Stimulated activated CD8-positive, alpha-beta memory T cell treated with anti-CD3 and anti-CD28 coated beads, Interleukin-2, amount 100 ng/mL, for 48 hours (primary cell): ENCODE measurements at places on chromosomes 2 and 18.

DNA sequence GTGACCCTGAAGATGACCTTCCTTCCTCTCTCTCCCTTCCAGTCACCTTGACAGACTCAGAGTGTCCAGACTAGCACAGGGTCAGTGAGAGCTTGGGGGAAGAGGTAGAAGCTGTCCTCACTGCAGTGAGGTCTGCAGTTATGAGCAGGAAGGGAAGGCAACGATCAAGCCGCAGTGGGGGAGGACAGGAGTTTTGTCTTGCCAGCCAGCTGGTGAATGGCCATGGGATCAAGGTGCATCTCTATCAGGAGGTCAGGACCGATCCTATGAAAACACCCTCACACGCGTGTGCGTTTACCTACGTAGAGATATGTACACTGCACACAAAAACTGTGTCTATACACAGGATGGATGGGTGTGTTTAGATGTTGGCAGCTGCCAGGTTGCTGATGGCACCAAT lies 83.2 kb downstream of the THNSL2 start:
- no peak for DNase-seq

- DNase-seq = no peak
Observed at GRCh38 chr2:9708683-9709538, 78.1 kb upstream of the YWHAQ start.

DNA sequence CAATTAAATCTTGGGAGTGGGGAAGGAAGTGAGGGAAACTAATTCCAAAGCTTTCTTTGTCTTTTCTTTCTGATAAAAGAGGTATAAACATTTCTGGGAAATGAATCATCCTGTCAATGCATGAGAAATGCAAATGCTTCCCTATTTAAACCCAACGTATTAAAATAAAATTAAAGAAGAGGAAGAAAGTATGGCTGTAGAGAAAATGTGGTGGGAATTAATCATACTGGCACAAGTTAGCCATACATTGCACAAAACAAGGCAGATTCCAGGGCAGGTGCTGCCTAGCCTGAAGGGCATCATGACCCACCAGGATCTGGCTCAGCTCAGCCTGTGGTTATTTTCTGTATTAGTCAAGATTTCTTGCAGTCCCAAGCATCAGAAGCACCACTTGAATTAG lies 338.0 kb downstream of the NYAP2 start:
- DNase-seq = no peak

GRCh38 chr18:48228301-48228715 lies 180.9 kb downstream of the ZBTB7C start:
- no peak for DNase-seq

DNA sequence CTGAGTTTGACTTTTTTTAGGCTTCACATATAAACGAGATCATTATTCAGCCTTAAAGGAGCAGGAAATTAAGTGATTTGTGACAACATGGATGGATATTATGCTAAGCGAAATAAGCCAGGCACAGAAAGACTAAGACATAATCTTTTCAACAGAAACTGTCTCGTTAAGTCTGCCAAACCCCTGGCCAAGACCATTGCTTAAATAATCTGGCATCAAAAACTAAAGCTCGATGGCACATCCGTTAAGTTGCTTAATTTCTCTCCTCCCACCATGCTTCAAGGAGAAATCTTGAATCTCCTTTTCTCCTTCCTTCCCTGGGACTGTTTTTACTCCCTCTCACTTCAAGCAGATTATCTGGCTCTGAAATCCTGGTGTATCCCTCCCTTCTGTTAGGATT lies 140.3 kb downstream of the GALNT14 start:
- no peak for DNase-seq

- DNase-seq = no peak
Observed at GRCh38 chr18:32360682-32361345, 109.9 kb downstream of the GAREM1 start.

- DNase-seq = no peak
Observed at GRCh38 chr18:6139007-6139406, 243.7 kb upstream of the TMEM200C start.

DNA sequence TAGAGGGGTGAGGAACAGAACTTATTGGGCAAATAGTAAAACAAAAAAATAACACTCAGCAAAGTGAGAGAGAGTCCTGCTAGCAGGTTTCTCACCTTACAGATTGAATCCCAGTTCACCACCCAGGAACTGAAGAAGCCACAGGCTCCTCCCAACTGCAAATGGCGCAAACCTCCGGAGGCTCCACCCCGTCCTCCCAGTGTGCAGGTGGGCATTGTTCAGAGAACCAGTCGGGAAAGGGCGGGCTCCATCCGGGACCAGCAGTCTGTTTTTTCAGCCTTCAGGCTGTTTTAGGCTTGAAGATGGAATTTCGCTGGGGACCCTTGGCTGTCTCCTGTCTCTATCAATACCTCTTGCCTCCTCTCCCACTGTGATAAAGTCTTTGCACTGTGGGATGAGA lies 317.5 kb downstream of the PARD3B start:
- DNase-seq = no peak

DNA sequence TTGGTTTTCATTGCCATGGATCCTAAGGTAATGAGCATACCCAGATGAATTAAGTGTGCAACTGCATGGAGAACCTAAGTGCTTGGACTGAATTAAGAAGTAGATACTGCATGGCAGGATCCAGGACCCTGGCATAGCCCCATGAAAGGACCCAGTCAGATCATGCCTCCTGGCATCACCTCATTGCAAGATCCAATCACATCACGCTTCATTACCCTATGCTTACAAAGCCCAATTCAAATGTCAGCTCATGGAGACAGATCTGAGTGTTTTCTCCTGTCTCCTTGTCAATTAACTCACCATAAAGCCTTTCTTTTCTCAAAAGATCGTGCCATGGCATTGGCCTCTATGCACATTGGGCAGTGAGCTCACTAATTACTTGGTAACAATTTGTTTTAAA lies 519.8 kb upstream of the ZNF804A start:
- DNase-seq = no peak

- DNase-seq = no peak
Observed at GRCh38 chr18:8835521-8835953, 130.2 kb downstream of the MTCL1 start.

DNA sequence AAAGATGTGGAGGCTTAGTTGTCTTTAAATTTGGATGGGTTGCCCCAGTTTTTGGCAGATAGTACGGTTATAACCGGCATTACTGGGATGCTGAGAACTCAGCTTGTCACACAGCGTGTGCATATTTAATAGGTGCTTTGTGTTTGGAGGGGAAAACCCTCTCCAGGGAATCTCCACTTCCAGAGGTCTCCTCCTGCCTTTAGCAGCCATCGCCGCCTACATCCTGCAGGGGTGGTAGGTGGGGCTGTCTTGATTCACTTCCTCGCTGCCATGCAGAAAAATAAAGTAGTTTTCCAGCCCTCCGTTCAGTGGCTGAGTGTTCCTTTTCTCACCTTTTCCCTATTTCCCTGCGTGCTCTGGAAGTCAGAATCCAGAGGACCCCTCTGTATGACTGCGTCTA lies 76.4 kb downstream of the ITGB1BP1 start:
- no peak for DNase-seq

DNA sequence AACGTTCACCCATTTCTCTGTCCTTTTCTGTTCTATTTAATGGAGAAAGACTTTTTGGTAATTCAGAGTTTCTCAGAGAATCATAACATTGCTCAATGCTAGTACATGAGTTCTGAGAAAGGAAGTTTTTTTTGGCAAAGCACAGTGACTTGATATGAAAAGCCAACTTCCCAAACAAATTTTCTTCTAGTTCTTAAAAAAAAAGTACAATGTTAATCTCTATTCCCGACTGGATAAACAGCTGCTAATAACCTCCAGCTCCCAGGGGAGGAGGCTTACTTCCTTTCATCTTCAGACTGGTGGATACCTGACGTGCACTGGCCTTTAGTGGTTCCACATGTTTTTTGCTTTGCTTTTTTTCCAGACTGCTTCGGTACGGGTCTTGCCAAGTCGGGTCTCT lies 284.6 kb upstream of the CCDC68 start:
- DNase-seq = no peak

- no peak for DNase-seq
Observed at GRCh38 chr2:141654311-141654710, 476.5 kb downstream of the LRP1B start.

DNA sequence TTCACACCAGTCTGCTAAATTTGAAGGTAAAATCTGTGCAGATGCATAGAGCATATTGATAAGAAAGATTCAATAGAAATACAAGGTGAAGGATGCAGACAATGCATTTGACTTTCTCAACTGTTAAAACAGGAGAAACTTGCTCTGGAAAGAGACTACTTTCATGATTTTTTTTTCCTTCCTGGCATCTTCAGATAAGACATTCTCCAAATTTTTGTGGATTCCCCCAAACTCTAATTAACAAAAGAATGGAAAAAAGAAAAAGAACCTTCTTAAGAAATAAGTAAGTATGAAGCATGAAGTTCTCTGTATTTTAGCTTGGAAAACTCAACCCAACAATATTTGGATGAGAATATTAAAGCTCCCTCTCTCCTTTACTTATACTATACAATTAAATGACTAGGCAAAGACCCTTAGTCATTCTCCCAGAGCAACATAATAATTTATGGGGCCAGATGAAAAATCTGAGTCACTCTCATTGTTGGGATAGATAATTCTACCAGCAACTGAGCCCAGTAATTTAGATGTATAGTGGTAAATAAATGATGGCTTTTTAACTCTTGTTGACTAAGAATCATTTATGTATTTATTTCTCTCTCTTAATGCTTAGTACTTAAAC lies 298.7 kb upstream of the COL3A1 start:
- DNase-seq = no peak

DNA sequence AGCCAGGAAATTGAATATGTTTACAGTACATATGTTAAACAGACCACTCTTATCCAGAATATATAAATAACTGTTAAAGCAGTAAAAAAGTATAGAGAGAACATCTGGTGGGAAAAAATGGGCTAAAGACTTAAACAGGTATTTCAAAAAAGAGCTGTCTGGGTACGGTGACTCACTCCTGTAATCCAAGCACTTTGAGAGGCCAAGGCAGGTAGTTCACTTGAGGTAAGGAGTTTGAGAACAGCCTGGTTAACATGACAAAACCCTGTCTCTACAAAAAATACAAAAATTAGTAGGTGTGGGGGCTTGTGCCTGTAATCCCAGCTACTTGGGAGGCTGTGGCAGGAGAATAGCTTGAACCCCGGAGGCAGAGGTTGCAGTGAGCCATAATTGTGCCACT lies 171.4 kb upstream of the FSIP2 start:
- no peak for DNase-seq

DNA sequence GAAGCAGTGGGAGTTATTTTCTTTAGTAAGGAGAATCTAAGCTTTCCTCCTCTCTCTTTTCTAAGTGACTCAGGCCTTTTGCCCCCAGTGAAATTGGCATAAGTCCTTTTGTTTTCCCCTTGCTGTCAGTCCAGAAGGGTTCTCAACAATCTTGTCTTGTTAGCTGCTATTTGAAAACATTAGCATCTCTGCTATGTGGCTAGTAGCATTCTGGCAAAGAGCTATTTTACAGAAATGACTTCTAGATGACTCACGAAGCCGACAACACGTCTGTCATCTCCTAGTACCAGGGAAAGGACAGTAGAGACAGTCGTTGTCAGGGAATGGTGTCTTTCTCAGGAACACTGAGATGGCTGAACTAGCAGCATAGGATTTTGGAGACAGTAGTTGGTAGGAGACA lies 14.7 kb downstream of the SMARCAL1 start:
- no peak for DNase-seq

DNA sequence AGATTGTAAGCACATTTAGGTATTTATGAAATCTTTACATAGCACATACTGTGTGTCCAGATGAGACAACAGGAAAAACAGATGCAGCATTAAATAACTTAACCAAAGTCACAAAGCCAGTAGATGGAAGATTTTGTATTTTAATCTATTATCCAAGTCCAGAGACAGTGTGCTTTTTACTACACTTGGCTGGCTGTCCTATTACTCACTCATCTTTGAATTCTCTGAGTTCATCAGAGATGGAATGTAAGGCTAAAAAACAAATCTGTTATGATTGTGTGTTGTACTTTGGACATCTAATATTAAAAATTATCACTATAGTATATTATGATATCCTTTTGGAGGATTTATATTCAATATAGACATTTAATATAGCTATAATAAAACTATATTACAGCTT lies 1189.4 kb downstream of the DSC3 start:
- no peak for DNase-seq

- DNase-seq = no peak
Observed at GRCh38 chr2:138415985-138416384, 85.6 kb upstream of the SPOPL start.

DNA sequence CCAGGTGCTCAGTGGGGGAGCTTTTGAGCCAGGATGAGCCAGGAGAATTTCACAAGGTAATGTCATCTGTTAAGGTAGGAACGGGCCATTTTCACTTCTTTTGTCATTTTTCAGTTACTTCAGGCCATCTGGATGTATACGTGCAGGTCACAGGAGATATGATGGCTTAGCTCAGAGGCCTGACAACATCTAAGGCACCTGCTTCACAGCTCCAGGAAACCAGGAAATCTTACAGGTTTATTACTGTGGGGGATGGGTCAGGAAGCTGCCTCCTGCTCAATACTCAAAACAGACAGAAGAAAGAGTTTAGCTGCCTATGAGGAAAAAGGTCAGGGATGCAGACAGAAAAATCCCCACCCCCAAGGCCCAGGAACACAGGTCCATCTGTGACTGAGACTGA lies 364.3 kb upstream of the LRP1B start:
- no peak for DNase-seq

GRCh38 chr18:34003687-34004086 lies 221.0 kb downstream of the NOL4 start:
- no peak for DNase-seq

DNA sequence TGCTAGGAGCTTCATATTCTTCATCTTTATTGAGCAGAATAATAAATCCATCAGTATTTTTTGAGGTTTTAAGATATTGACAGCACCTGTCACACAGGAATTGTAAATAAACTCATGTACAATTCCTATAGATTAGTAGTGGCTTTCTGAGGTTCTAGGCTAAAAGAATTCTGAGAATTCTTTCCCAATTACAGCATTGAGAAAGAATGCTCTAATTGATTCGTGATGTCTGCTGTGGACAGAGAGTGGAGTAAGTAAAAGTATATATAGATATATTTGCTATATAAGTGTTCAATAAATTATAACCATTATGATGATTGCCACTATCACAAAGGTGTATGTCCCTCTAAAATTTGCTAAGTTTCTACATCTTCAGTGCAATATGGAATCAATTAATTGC lies 186.5 kb upstream of the NRP2 start:
- no peak for DNase-seq

GRCh38 chr18:49247781-49248180 lies 212.7 kb downstream of the DYM start:
- no peak for DNase-seq

GRCh38 chr2:51780353-51780752 lies 748.4 kb upstream of the NRXN1 start:
- no peak for DNase-seq
